ENCODE measurements at places on chromosomes 4 and X. TPM values are rescaled to one million over a fixed set of nuclear protein-coding genes. Genes with fewer than 3 reads are reported as not detected.

Gene CCSER1
- 24.6 TPM for total RNA-seq

Gene MAPK10
- 99.1 TPM for total RNA-seq

- H3K4me1 ChIP-seq, result peaks cover 3% of the 10 kb centered on the region
- H3K27ac ChIP-seq, result no peak overlapping the region
- no peak for DNase-seq
- no peak overlapping the region for H3K4me3 ChIP-seq
These were observed 3.0 kb downstream of the MID1 start for GRCh38 chrX:10617186-10617998.

GRCh38 chr4:77157859-77158486 lies 966 bp downstream of the CCNG2 start:
- H3K27ac ChIP-seq, result peak overlapping the region; percentile 100
- peak overlapping the region; percentile 100 for H3K4me3 ChIP-seq
- peaks cover 7% of the 10 kb centered on the region for H3K4me1 ChIP-seq
- no peaks in the 10 kb centered on the region for H3K27me3 ChIP-seq

Gene MAGEH1
- 114 TPM for total RNA-seq

Gene SSX1
- total RNA-seq, result not detected

DNA sequence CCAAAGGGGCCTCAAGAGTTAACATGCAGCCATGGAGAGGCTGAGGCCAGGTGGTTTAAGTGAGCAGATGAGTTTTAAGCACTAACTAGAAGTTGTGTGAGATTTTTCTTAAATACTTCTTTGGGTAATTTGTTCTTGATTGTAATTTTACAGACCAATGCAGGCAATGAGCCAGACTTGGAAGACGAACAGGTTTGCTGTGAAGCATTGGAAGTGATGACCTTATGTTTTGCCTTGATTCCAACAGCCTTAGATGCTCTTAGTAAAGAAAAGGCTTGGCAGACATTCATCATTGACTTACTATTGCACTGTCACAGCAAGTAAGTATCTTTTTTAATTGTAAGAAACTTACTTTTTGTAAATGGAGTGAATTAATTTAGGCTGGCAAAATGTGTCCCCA lies 103.9 kb downstream of the USP9X start:
- peaks cover 2% of the 10 kb centered on the region for H3K36me3 ChIP-seq
- H3K27me3 ChIP-seq, result no peaks in the 10 kb centered on the region

DNA sequence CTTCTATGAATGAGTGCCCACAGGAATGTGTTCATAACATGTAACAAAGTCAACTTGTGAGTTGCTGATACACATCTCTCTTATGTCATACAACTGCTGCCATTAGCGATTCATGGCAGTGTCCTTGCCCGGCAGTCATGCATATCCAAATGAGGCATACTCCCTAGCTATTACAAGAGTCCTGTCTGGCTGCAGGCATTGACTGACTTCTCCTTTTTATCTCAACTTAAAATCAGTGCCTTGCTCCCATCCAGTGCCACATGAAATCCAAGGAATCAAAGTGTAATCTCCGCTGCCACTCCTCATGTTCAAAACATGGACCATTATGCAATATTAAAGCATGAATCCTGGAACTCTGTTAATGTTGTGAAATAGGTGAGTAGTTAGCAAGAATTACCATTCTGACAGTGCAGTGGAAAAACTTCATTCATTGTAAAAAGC lies 348.9 kb upstream of the FTHL17 start:
- H3K4me1 ChIP-seq, result no peaks in the 10 kb centered on the region
- H3K27me3 ChIP-seq, result no peaks in the 10 kb centered on the region
- DNase-seq, result no peak
- H3K4me3 ChIP-seq, result no peak overlapping the region

DNA sequence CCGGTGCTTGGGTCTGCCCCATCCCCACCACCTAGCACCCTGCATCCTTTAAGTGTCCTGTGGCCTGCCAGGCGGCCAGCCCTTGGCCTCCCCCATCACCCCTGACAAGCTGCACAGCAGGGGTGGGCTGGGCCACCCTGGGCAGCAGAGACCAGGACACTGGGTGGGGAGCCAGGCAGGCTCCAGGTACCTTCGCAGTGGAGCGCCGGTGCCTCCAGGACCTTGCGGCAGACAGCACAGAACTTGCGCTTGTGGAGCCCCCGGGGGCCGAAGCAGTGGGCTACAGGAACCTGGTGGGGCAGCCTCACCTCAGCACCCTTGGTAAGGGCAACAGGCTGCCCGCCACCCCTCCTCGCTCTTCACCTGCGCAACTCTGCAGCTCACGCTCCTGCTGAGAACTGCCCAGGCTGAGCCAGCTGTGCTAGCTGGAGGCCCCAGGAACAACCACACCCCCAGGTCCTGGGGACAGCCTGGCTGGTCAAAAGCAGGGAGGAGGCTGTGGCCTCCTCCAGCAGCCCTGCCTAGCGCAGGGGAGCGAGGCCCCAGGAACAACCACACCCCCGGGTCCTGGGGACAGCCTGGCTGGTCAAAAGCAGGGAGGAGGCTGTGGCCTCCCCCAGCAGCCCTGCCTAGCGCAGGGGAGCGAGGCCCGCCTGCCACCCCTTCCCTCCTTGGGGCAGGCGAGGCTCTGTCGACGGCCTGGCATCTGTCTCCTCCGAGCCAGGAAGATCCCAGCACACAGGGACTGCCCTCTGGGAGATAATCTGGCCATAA lies 4.6 kb downstream of the DGKQ start:
- peaks cover 7% of the 10 kb centered on the region for H3K27me3 ChIP-seq
- no peak overlapping the region for H3K4me3 ChIP-seq
- H3K27ac ChIP-seq, result no peak overlapping the region
- DNase-seq, result no peak
